Substantia nigra (tissue), 51 donors: ENCODE measurements at places on chromosomes 2 and 18.
A peak's percentile ranks its signal among the peaks of the same experiment; 100 is the strongest.

- no peak for DNase-seq
Measured at GRCh38 chr2:236938126-236938525, 147.6 kb upstream of the COPS8 start.

GRCh38 chr2:20222014-20222768 is 2.7 kb downstream of the SDC1 start:
- DNase-seq = no peak

- DNase-seq = no peak
Measured at GRCh38 chr18:59681521-59682004, 15.7 kb downstream of the CCBE1 start.

DNA sequence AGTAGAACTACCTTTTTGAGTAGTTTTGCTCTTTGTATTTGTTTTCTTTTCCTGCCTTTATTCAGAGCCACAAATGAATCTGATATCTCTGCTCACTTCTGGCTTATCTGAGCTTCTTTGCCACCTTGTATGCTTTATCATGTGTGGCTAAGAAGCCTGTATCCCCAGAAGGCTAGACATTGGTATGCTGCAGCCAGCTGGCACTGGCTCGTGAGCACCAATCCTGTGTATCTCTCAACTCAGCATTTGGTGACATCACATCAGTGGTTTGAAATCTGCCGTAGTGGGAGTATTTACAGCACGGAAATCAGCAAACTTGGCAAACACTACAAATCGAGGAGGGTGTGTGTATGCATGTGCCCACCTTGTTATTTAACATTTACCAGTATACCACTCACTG is 183.7 kb upstream of the LHCGR start:
- no peak for DNase-seq

GRCh38 chr2:217193431-217194340 is 333.8 kb upstream of the TNP1 start:
- DNase-seq = no peak

DNA sequence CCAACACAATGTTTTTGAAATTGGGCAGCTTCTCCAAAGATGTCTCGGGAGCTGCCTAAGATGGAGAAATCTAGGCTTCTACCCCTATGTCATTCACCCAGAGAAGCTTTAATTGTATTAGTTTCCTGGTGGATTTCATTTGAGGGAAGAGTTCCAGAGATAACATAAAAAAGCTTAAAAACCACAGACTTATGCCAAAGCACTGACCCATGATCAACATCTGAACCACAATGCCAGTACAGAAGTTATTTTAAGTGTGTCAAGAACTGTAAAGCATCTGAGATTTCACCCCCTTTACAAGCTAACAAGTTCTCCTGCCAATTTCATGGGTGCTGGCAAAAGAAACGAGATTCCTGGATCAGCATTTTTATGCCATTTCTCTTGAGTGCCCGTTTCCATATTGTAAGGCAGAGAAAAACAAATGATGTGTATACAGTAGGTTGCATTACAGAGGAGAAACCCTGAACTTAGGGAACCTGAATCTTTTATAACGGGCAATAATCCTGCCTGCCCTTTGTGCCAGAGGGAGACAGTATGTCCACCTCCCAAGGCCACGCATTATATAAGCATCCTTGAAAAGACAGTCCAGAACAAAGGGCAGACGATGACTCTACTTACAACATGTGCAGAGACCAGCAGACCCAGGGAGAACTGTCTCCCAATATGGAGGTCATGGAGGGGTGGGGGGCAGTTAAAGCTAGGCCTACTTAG is 44.1 kb downstream of the MREG start:
- DNase-seq = no peak

- no peak for DNase-seq
Measured at GRCh38 chr2:9124231-9124741, 82.3 kb upstream of the ASAP2 start.

GRCh38 chr2:48541666-48542389 is 11.9 kb downstream of the STON1 start:
- no peak for DNase-seq

GRCh38 chr2:235194351-235194750 is 242.5 kb downstream of the SH3BP4 start:
- DNase-seq = peak; percentile 61

GRCh38 chr18:59577386-59577655 is 119.9 kb downstream of the CCBE1 start:
- DNase-seq = no peak

DNA sequence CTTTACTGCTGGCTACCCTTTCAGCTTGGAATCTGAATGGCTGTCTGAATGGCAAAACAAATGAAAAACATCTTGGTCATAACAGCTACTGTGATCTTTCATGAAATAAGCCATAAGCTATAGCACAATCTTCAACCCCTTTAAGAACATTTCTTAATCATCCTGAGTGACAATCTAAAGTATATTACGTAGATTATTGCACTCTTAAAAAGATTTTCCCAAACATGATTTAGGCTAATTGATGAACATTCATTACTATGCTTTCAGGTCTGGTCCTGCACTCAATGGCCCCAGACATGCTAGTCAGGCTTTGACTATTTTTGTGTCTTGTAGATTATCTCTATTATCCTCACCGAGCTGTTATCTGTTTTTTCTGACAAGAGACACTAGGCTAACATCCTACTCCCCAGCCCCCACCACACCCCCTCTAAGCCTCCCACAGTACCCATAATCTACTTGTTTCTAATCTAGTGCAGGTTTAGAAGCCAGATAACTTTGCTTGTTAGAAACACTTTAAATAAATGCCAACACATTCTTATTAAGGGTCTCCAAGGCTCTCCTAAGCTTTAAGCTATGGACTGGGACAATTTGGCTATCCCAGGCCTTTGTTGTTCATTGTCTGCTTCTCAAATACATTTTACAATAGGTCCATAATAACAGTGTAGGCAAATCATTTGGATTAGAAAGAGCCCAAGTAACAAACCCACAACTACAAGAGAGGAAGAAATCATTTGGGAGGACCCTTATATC is 4.2 kb downstream of the SMAD2 start:
- DNase-seq = no peak

DNA sequence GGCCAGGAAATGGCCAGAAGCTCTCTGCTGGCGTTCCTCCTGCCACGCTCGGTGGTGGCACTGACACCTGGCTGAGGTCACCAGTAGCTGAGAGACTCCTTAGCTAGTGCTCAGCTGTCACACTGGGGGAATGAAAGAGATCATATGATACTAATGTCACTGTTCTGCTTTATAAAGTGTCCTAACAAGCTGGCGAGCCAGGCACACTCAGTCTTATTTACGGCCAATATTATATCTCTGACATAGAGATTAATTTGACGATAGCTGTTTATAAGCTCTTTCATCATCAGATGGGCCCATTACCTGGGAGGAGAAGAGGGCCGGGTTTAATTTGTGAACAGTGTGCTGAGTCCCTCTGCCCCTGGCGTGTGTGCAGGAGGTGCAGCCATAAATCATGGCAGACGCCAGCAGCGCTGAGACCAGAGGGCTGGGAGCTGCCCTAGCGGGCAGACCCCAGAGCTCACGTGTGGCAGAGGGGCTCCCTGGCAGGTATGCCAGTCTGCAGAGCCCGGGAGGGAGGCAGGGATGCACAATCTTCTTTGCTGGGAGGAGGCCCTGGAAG is 246.5 kb downstream of the HAUS1 start:
- DNase-seq = no peak

DNA sequence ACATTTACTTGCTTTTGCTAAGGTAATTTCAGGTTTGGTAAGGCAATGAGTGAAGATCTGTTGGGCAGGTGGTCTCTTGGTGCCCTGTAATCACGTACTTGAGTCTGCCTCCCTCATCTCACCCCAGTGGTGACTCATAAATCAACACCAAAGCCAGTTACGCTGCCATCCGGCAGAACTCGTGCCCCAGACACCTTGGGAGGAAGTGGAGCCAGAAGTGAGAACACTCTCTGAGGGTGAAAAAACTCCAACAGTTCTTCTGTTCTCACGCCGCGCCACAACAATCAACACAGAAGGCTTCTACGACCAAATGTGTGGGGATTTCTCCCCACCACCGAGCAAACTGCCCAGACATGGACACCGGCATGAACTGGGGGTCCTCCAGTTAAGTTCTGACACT is 206.2 kb downstream of the ARL4C start:
- no peak for DNase-seq

DNA sequence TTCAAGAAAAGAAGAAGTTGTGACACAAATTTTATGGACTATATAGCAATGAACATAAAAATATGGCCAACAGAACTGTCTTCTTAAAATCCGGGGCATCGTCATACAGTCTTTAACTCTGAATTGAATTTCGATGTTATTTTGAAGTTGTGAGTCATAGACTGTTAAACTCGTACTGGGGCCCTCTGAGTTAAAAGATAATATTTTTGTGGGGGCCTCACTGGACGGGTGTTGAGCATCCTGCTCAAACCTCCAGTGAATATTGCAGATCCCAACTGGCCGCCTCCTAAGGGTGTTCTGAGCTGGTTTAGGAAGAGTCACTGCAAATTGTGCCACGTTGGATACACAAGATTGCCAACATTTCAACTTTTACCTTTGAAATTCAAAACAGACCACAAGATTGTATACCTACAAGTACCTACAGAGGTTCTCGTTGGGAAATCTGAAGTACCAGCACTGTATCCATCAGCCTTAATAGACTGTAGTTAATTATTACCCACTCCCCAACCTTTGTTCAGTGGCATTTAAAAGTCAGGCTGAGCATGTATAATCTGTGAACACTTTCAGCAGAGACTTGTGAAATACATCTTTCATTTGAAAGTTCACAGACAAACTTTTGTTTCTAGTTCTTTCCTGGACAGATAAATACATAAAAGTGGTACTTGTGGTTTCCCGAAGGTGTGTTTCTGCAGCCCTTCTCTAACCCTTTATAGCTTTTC is 27.8 kb downstream of the KLHL23 start:
- no peak for DNase-seq

DNA sequence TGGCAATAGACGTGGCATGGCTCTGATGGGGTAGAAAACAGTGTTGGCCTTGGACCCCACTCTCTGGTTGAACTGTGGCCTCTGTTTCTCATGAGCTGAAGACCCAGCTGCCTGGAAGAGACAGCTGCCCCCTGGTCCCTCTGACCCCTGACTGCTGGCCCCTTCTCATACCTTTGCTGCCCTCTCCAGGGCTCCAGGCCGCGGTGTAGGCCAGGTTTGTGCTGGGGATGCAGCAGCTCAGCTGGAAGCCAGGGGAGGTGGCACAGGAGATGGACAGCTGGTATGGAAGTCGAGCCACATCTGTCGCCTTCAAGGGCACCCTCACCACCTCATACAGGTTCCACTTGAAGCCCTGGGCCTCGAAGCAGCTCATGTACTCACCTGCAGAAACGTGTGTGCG is 31.7 kb upstream of the SELENOI start:
- no peak for DNase-seq

GRCh38 chr2:196391149-196391479 is 219.7 kb upstream of the STK17B start:
- DNase-seq = no peak

- DNase-seq = no peak
Measured at GRCh38 chr2:216632346-216632951, 771 bp upstream of the IGFBP2 start.

DNA sequence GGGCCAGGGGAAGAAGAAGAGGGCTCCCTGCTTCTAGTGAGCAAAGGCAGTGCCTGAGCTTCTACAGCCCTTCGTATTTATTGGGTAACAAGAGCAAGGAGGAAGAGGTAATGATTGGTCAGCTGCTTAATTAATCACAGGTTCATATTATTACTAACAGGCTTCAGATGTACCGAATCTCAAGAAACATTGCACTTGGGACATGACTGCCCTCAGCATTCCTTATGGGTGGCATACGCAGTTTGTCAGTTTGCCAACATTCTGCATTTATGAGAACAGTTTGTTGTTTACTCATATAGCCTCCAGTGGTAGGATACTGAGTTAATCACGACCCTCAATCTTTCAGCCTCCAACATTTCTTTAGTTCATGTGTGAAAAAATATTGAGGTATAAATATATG is 84.5 kb downstream of the HIBCH start:
- DNase-seq = no peak

DNA sequence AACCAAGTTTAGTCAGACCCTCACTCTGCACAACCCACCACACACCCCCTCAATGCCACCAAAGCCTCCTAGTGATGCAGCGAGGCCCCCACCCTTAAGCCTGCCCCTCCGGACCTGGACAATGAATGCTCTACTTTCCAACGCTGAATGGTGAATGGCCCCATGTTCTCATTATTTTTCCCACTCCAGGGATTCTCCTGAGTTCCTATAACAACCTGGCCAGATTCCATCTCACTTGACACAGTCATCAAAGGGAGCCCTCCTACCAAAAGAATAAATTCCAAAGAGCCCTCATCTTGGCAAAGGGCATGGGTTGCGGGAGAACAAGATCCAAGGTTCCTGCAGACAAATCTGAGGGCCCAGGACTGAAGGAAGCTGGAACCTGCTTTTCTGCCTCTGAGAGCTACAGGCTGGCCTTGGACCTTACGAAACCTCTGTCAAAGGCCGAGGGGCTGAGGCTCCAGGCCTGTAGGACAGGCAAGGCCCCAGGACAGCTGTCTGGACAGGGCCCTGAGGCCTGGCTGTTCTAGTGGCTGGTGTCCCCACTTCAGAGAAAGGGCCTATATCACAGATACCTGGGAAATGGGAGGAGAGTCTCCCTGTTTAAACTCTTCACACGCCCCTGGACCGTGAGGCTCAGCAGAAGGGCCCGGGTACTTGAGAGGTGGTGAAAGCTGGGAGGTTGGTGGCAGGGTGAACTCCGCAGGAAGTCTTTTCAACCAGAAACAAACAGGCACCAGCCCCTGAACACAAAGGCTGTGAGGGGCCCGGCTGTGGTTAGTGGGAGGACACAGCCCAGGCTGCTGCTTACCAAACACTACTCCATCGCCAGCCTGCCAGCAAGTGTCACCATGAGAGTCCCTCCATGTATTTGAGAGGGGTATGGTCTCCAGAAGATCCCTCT is 27.3 kb downstream of the SFXN5 start:
- DNase-seq = peak; percentile 19

GRCh38 chr2:127066942-127067341 is 40.0 kb downstream of the BIN1 start:
- no peak for DNase-seq

DNA sequence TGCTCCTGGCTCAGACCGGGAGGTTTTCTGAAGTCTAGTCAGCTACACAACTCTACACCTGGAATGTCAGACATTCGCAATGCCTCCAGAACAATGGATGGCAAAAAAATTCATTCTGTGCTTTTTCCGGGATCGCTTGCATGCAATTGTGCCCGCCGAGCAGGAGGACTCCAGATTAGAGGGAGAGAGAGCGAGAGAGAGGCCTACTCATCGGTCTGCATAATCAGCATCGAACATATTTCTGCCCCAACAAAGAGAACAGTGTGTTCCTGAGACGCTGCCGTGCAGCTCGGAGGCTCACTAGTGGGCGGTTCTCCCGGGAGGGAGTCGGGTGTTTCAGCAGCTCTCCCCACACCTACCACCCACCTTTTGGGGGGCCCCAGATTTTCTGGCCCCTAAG is 117.1 kb downstream of the KLHL29 start:
- no peak for DNase-seq

- no peak for DNase-seq
Measured at GRCh38 chr2:112055730-112056625, 909 bp downstream of the TMEM87B start.

- no peak for DNase-seq
Measured at GRCh38 chr2:202460119-202460518, 84.0 kb downstream of the BMPR2 start.

GRCh38 chr2:62966991-62967390 is 83.6 kb upstream of the OTX1 start:
- DNase-seq = no peak

GRCh38 chr2:102438578-102438977 is 15.6 kb downstream of the IL18RAP start:
- no peak for DNase-seq
